Fibroblast of upper back skin (primary cell): ENCODE measurements at places on chromosomes 13 and 19.
A peak's percentile ranks its signal among the peaks of the same experiment; 100 is the strongest.

DNA sequence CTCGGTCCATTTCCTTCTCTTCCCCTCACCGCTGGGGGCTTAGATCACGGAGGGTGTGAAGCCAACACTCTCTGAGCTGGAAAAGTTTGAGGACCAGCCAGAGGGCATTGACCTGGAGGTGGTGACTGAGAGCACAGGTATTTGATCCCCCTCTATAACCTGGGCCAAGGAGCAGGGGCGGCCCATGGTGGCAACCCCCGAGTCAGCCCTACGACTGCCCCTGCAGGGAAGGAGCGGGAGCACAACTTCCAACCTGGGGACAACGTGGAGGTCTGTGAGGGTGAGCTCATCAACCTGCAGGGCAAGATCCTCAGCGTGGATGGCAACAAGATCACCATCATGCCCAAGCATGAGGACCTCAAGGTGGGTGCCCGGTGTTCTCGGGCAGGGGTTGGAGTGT lies 11.6 kb upstream of the TIMM50 start:
- no peak for DNase-seq

GRCh38 chr19:38685666-38686529 lies 38.4 kb downstream of the ACTN4 start:
- DNase-seq: peak; percentile 66

DNA sequence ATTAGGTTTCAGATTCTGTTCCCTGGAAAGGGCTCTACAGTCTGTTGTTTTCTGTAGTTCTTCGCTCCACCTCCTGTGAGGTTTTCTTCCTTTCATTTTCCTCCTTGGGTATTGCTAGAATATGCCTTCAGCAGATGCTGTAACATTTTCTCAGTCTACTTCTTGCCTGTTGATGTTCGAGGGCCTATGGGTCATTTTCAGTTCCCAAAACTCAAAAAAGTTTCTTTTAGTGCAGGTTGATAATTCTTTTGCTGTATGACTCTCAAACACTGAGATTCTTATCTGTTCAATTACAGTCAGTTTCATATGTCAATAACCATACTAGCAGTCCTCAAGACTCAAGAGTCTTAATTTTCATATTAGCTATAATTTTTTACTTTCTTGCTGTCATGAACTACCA lies 268.3 kb downstream of the RFC3 start:
- no peak for DNase-seq

DNA sequence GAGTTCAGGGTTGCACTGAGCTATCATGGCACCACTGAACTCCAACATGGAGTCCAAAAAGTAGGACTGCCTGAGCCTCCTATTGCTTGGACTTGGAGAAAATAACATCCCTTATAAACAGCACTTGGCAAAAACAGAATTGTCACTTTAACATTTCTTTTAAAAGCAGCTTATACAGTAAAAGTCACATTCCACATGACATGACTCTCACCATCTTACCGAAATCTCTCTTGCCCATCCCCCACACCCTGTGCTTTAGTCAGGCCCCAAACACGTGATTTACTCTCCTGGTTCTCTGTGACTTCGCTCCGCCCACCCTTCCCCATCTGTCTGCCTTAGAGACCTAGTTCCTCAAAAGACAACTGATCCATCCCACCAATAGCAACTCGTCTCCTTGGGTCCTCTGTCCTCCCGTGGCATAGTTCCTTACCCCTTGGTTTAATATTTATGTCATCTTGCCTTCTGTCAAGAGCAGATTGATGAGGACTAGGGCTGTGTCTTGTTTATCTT lies 4.6 kb downstream of the SAFB start:
- peak; percentile 61 for DNase-seq

DNA sequence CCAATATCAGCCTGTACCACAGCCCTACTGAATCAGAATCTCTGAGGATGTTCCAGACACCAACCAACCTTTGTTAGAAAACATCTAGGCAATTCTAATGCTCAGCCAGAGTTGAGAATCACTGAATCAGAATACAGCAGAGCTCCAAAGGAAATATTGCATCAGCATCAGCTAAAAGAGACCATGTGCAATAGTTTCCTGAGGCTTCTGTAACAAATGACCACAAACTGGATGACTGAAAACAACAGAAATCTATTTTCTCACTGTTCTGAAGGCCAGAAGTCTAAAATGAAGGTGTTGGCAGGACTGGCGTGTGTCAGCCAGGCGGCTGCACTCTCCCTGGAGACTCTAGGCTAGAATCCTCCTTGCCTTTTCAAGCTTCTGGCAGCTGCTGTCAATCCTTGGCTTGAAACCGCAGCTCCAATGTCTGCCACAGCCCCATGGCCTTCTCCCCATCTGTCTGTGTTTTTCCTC lies 1.2 kb upstream of the DCT start:
- peak; percentile 89 for DNase-seq

- DNase-seq: no peak
Measured at GRCh38 chr13:94717916-94718315, 5.6 kb upstream of the SOX21 start.

DNA sequence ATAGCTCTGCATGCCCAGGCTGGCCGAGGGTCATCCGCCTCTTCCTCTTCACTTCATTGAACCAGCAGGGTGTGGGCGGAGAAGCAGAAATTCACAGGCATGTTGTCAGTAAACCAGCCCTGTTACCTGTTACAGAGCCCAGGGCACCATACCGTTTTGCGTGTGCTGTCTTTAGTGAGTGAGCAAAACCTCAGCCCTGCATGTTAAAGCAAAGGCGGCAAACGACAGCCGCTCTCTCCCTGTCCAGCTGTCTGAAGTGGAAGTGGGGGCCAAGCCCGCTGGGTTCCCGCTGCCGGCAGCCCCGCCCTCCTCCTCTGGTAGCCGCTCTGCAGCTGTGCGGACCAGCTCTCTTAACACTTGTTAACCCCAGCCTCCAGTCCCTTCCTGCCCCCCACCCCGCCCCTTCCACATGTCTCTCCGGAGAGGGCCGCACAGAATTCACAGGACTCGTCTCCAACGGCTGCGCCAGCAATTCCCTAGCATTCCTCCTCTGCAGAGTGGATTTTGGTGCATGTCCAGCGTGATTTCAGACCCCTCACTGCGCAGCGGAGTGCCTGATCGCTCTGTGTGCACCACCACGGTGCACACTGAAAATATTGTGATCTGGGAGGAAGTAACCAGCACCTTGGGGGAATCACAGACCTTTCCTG lies 12.7 kb downstream of the KLHL26 start:
- DNase-seq: peak; percentile 63

GRCh38 chr13:109783447-109783814 lies 3.0 kb downstream of the IRS2 start:
- DNase-seq: no peak

DNA sequence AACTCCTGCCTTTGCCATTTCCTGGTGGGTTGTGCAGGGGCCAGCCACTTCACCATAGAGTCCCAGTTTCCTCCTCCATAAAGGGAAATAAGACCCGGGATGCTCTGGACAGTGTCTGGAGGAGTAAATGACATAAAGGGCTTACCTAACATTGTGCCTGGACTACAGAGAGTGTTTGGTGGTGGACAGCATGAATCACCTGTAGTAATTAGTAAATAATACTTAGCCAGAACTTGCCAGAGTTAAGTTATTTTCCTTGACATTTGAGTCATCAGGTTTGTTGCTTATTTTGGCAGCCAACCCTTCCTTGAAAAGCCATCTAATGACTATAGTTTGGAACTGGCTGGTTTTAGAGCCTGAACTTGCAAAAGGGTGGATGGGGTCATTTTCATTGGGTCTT lies 159.2 kb downstream of the SLC7A1 start:
- DNase-seq: peak; percentile 80

DNA sequence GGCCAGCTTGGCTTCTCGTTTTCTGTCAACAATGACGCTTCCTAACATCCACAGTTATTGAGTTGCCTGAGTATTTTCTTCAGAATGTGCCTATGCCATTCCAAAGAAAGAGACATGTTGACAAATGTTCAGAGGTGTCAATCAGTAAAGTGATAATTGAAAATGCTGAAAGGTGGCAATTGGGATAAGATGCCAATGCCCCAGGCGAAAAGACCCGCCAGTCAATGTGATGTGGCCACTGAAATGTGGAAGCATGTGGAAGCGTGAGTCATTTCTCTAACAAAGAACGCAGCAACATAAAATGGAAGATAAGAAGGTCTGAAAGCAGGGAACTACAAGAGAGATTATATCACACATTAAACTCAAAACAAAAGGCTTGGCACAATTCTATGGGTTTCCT lies 882.2 kb upstream of the SLC10A2 start:
- DNase-seq: no peak

DNA sequence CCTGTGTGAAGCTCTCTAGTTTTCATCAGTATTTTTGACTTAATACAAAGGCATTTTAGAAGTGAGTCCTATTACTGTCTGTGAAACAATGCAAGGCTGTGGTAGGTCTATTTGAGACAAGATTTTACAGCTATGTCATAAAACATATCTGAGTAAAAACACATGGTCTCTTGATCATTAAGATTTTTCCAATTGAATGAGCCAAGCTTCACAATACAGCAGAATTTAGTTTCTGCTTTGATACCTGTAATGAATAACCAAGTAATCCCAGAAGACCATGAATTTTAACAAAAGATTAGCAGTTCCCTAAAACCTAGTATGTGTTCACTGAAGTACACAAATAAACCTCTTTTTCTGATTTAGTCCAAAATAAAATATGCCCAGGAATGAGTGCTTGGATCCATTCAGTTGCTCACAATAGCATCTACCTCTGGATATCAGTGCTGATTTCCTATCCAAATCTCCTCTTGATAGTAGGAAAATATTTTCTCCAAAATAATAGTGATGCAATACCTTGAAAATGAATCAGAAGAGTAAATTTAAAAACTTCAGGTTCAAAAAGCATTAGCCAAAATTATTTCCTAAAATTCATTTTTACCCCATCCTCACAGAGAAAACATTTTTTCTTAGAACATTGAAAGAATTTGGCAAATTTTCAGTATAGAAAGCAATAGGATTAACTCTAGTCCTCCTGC lies 533.5 kb upstream of the SGCG start:
- DNase-seq: peak; percentile 5

DNA sequence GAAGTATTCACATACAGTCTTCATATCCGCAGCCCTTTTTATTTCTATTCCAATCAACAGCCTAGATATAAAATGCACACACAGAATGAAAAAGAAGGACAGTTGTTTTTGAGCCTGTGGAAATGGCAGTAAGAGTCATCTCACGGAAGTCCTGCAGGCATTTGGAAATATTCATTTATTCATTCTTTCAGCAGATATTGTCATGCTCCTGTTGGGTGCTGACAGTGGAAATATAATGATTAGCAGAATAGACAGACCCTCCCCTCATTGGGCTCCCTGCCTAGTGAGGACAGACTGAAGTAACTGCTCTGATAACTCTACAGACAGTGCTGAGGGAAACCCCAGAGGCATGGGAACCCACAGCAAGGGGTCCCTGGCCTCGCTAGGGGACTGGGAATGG lies 392.3 kb downstream of the FOXO1 start:
- DNase-seq: no peak

DNA sequence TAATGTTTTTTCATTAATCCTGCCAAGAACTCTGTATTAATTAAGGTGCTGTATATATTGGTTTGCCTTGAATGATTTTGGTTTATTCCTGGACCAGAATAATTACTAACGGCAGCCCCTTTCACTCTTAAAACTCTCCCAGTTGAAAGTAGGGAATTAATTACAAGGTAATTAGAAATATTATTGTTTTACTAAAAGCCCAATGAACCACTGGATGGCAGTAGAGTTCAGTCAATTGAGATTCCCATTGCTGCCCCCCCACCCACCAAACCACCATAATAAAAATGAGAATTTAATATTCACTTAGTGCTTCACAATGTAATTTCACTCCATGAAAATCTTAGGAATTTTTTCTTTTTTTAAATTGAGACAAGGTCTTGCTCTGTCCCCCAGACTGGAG lies 13.7 kb downstream of the WBP4 start:
- peak; percentile 32 for DNase-seq

DNA sequence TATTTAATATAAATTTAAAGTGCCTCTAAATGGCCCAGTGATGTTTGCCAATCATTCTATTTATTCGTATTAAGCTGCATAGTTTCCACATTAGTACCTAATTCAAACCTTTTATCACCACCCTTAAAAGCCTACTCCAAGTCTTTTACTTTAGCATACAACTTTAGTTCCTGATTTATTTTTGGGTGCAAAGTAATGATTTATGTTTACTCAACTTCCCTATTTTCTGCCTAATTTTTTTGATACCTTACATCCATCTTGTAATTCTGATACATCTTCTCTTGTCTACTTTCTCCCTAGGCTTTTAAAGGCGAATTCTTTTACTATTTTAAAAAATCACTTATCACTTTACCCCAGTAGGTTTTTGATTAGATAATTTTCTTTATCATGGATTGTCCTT lies 2651.1 kb upstream of the PCDH20 start:
- no peak for DNase-seq

DNA sequence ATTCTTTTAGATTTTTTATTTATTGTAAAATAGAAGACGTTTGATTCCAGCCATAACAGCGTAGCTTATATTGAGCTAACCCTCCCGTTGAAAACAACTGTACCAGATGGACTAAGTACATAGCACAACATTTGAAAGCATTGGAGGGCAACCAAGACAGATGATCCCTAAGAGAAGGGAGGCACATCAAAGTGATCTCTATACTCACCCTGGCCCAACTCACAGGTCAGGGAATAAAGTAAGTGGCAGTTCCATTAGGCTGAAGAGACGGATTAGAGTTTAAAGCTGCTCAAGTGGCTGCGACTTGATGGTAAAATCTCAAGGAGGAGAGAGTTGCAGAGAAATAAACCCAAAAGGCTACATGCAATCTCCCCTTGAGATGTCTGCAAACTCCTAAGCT lies 65.1 kb upstream of the ITM2B start:
- DNase-seq: no peak

DNA sequence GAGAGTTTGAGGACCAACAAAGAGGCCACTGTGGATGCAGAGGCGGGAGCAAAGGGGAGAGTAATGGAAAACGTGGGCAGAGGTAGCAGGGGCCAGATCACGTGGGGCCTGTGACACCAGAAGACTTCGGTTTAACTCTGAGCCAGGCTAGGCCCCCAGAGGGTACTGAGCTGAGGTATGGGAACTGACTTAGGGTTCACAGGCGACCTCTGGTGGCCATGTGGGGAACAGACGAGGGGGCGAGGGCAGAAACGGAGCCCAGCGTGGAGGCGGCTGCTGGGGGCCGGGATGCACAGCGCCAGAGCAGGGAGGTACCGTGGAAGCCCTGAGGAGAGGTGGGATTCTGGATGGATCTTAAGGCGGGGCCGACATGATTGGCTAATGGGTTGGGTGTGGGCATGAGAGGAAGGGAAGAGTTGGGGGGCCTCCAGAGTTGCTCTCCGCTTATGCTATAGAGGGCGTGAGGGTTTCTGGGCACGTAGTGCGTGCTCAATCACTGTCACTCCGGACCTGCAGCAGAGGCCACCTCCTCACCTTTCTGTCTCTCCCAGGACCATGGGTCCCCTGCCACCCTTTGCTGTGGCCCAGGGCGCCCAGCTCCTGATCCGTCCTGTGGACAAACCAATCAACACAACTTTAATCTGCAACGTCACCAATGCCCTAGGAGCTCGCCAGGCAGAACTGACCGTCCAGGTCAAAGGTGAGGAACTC lies 13.7 kb downstream of the PVR start:
- peak; percentile 80 for DNase-seq

GRCh38 chr13:54841682-54842081 lies 1813.1 kb downstream of the OLFM4 start:
- DNase-seq: no peak

GRCh38 chr13:72808917-72809500 lies 27.1 kb downstream of the PIBF1 start:
- peak; percentile 25 for DNase-seq
